ENCODE measurements at places on chromosomes 2 and 18.
A peak's percentile ranks its signal among the peaks of the same experiment; 100 is the strongest.

GRCh38 chr2:47751856-47752414 lies 31.0 kb upstream of the MSH6 start:
- DNase-seq: no peak

- DNase-seq: no peak
Measured at GRCh38 chr2:232441147-232441651, 14.8 kb upstream of the ALPI start.

DNA sequence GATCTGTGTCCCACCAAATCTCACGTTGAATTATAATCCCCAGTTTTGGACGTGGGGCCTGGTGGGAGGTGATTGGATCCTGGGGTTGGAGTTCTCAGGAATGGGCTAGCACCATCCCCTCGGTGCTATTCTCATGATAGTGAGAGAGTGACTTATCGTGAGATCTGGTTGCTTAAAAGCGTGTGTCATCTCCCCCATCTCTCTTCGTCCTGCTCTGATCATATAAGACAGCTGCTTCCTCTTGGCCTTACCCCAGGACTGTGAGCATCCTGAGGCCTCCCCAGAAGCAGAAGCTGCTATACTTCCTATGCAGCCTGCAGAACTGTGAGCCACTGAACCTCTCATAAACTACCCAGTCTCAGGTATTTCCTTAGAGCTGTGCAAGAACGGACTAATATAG lies 163.7 kb upstream of the NDUFV2 start:
- no peak for DNase-seq

GRCh38 chr18:57819671-57820460 lies 16.8 kb upstream of the ATP8B1 start:
- peak; percentile 77 for DNase-seq

- DNase-seq: no peak
Measured at GRCh38 chr18:50093366-50094064, 101.4 kb downstream of the MYO5B start.

Measured in fibroblast of skin of scalp (primary cell).